ENCODE measurements at places on chromosomes 4 and X. TPM values are rescaled to one million over a fixed set of nuclear protein-coding genes. Genes with fewer than 3 reads are reported as not detected.
A peak's percentile ranks its signal among the peaks of the same experiment; 100 is the strongest.

Gene VSIG4
- total RNA-seq = not detected

Gene ASMT
- 0.44 TPM for total RNA-seq

Gene ARHGAP36
- 1.8 TPM for total RNA-seq

Gene SLC34A2
- total RNA-seq = not detected

DNA sequence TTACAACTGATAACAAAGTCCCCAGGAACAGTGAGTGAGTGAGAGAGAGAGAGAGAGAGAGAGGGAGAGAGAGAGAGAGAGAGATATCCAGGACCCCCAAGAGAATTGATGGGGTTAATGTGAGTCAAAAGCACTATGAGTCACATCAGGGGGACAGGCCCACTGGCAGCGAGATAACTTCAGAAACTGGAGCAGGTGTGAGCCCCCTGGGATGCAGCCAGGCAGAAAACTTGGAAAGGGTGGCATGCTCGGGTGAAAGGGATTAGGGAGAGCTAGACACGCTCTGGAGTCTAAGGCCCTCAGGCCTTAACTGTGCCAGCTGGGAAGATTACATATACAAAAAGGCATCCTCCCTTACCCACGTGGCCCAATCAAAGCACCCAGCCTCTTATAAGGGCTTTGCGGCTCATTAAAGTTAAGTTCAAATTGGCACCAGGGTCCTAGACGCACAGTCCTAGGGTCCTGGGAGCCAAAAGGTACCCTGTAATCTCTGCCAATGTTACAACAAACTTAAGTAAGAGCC, 841 bp downstream of the ACOT9 start:
- H3K27ac ChIP-seq = peak overlapping the region; percentile 64
- H3K4me3 ChIP-seq = peak overlapping the region; percentile 93
- DNase-seq = no peak
- H3K27me3 ChIP-seq = no peaks in the 10 kb centered on the region
- H3K36me3 ChIP-seq = peaks cover 2% of the 10 kb centered on the region
- peaks cover 27% of the 10 kb centered on the region for H3K4me1 ChIP-seq

Gene MAGEE2
- not detected for total RNA-seq

Gene AREG
- not detected for total RNA-seq

DNA sequence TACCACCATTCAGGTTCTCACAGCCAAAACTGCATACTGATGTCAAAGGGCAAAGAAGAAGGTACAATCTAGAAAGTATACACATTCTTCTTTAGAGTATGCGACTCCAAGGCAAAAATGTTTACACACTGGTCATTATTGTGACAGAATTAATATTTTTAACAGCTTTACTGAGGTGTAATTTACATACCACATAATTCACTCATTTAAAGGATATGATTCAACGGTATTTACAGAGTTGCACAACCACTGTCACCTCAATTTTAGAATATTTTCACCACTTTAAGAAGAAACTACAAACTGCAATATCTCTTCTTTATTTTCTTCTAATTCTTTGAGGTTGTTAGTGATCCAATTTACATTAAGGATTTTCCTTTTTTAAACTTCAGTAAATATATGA, 325.4 kb upstream of the SMIM31 start:
- H3K27ac ChIP-seq = no peak overlapping the region
- DNase-seq = no peak
- no peaks in the 10 kb centered on the region for H3K4me1 ChIP-seq
- H3K4me3 ChIP-seq = no peak overlapping the region
- no peaks in the 10 kb centered on the region for H3K36me3 ChIP-seq
- H3K27me3 ChIP-seq = no peaks in the 10 kb centered on the region

Gene TEX11
- total RNA-seq = not detected

GRCh38 chr4:85672116-85672515, 197.2 kb downstream of the ARHGAP24 start:
- DNase-seq = no peak
- H3K27me3 ChIP-seq = no peaks in the 10 kb centered on the region
- H3K4me3 ChIP-seq = no peak overlapping the region
- H3K36me3 ChIP-seq = no peaks in the 10 kb centered on the region
- peaks cover 7% of the 10 kb centered on the region for H3K4me1 ChIP-seq

- peaks cover 18% of the 10 kb centered on the region for H3K4me1 ChIP-seq
- H3K4me3 ChIP-seq = no peak overlapping the region
- no peaks in the 10 kb centered on the region for H3K27me3 ChIP-seq
- H3K27ac ChIP-seq = no peak overlapping the region
- no peak for DNase-seq
Measured at GRCh38 chrX:124289443-124289842, 43.0 kb upstream of the TEX13D start.

Gene PLXNB3
- total RNA-seq = 16.2 TPM

GRCh38 chr4:177673985-177674489, 231.8 kb upstream of the AGA start:
- no peak for DNase-seq
- no peaks in the 10 kb centered on the region for H3K27me3 ChIP-seq
- no peaks in the 10 kb centered on the region for H3K36me3 ChIP-seq
- no peak overlapping the region for H3K4me3 ChIP-seq
- no peak overlapping the region for H3K27ac ChIP-seq

GRCh38 chr4:77163641-77164040, 6.6 kb downstream of the CCNG2 start:
- no peak overlapping the region for H3K27ac ChIP-seq
- DNase-seq = no peak
- no peaks in the 10 kb centered on the region for H3K27me3 ChIP-seq
- peaks cover 22% of the 10 kb centered on the region for H3K36me3 ChIP-seq
- no peak overlapping the region for H3K4me3 ChIP-seq

Gene SYNPO2
- 0.07 TPM for total RNA-seq

- H3K4me1 ChIP-seq = no peaks in the 10 kb centered on the region
- H3K27ac ChIP-seq = no peak overlapping the region
- no peaks in the 10 kb centered on the region for H3K36me3 ChIP-seq
- DNase-seq = no peak
- no peak overlapping the region for H3K4me3 ChIP-seq
Measured at GRCh38 chr4:167032871-167033270, 201.4 kb downstream of the SPOCK3 start.

GRCh38 chr4:6038711-6039110, 20.5 kb upstream of the C4orf50 start:
- peaks cover 28% of the 10 kb centered on the region for H3K27me3 ChIP-seq
- DNase-seq = no peak
- H3K4me3 ChIP-seq = no peak overlapping the region
- H3K36me3 ChIP-seq = no peaks in the 10 kb centered on the region
- no peak overlapping the region for H3K27ac ChIP-seq

Gene KLHL4
- total RNA-seq = 2.7 TPM

DNA sequence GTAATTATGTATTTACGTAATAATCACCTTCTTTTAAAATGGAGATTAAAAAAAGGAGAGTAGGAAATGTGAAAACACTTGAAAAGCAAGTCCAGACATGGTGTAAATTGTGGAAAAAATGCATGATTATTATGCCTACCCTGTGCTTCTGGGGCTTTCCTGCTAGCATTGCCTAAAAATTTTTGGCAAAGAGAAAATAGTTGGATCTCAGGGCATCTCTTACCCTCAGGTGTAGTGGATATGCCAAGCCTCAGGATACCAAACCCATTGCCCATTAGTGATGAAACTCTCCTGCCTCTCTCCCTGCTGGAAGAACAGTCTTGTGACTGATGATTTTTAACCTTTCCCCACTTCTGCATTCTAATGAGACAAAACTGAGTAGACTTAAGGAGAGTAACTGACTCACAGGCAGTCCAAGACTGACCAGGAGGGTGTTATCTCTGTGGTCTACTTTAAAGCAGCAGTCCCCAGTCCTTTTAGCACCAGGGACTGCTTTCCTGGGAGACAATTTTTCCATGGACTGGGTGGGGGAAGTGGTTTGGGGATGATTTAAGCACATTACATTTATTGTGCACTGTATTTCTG, 174.6 kb downstream of the ZNF330 start:
- H3K4me1 ChIP-seq = no peaks in the 10 kb centered on the region
- no peak overlapping the region for H3K27ac ChIP-seq
- no peaks in the 10 kb centered on the region for H3K36me3 ChIP-seq
- no peak overlapping the region for H3K4me3 ChIP-seq
- no peaks in the 10 kb centered on the region for H3K27me3 ChIP-seq

Gene ERCC6L
- 13.3 TPM for total RNA-seq

- H3K4me3 ChIP-seq = no peak overlapping the region
- H3K27ac ChIP-seq = no peak overlapping the region
- peaks cover 11% of the 10 kb centered on the region for H3K4me1 ChIP-seq
- H3K36me3 ChIP-seq = no peaks in the 10 kb centered on the region
Measured at GRCh38 chr4:179467878-179468277, 2025.6 kb upstream of the AGA start.

Gene CXCL1
- total RNA-seq = not detected

Gene SFRP2
- total RNA-seq = 203 TPM

Gene CLNK
- not detected for total RNA-seq

GRCh38 chrX:136819031-136819703, 38.4 kb upstream of the ARHGEF6 start:
- no peak overlapping the region for H3K4me3 ChIP-seq
- peaks cover 25% of the 10 kb centered on the region for H3K36me3 ChIP-seq
- no peaks in the 10 kb centered on the region for H3K27me3 ChIP-seq
- no peaks in the 10 kb centered on the region for H3K4me1 ChIP-seq

GRCh38 chrX:119690921-119691716, 1.8 kb downstream of the SEPTIN6 start:
- H3K4me3 ChIP-seq = peak overlapping the region; percentile 93
- DNase-seq = no peak
- H3K27ac ChIP-seq = no peak overlapping the region
- H3K4me1 ChIP-seq = peaks cover 23% of the 10 kb centered on the region
- H3K27me3 ChIP-seq = no peaks in the 10 kb centered on the region

Gene MEPE
- total RNA-seq = not detected

GRCh38 chr4:83759611-83760010, 223.7 kb downstream of the GPAT3 start:
- no peaks in the 10 kb centered on the region for H3K36me3 ChIP-seq
- no peak overlapping the region for H3K4me3 ChIP-seq
- no peak overlapping the region for H3K27ac ChIP-seq
- H3K27me3 ChIP-seq = no peaks in the 10 kb centered on the region
- DNase-seq = no peak

GRCh38 chr4:7542781-7543180, 108.1 kb upstream of the PSAPL1 start:
- no peaks in the 10 kb centered on the region for H3K36me3 ChIP-seq
- H3K27me3 ChIP-seq = no peaks in the 10 kb centered on the region
- H3K27ac ChIP-seq = no peak overlapping the region
- DNase-seq = no peak

GRCh38 chr4:52780617-52781354, 29.6 kb upstream of the ERVMER34-1 start:
- H3K4me3 ChIP-seq = no peak overlapping the region
- no peak overlapping the region for H3K27ac ChIP-seq
- no peaks in the 10 kb centered on the region for H3K27me3 ChIP-seq
- H3K36me3 ChIP-seq = no peaks in the 10 kb centered on the region

Gene TSPAN7
- 9.7 TPM for total RNA-seq

- H3K27ac ChIP-seq = no peak overlapping the region
- DNase-seq = no peak
- no peak overlapping the region for H3K4me3 ChIP-seq
- H3K27me3 ChIP-seq = no peaks in the 10 kb centered on the region
Measured at GRCh38 chr4:158255727-158256324, 45.5 kb downstream of the TMEM144 start.

DNA sequence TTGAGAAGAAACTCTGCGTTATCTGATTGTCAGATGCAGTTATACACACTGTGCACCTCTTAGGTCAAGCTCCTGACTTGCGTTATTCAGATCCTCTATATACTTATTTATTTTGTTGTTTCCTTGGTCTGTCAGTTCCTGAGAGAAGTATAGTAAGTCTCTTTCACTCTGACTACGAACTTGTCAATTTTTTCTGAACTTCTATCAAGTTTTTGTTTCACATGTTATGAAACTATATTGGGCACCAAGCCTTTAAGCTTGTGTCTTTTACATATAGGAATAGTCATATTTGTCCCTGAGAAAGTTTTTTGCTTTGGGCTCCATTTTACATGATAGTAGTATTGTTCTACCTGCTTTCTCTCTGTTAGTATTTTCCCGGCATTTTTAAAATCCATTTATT, 31.7 kb downstream of the ZNF275 start:
- H3K27ac ChIP-seq = no peak overlapping the region
- DNase-seq = no peak
- H3K4me1 ChIP-seq = no peaks in the 10 kb centered on the region
- peaks cover 9% of the 10 kb centered on the region for H3K27me3 ChIP-seq
- no peak overlapping the region for H3K4me3 ChIP-seq
- no peaks in the 10 kb centered on the region for H3K36me3 ChIP-seq

DNA sequence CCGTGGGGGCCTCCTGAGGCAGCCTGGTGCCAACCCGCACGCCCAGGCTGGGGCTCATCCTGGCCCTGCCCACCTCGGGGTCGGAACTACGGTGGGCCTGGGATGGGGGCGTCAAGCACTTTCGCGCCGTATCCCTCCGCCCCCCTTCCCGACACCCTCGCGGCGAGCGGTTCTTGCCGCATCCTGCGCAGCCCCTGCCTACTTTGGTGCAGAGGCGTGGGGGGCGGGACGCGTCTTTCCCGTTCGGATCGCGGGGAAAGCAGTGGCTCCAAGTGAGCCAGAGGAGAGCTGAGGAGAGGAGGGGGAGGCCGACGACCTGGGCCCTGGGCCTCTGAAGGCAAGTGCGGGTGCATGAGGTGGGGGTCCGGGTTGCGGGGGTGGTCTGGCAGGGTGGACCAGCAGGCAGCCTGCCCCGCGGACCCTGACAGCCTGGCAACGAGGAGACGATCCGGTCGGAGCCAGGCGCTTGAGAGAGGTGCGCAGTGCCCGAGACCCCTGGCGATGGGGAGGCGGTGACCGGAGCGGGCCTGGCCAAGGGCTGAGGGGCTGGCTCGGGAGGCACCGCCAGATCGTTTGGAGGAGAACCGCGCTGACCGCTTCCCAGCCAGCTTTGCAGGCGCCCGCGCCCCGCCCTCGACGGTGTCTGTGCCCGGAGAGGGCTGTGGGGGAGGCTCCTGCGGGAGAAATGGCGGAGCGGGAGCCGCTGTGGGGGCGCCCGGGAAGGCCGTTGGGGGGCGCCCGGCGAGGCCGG, at the start of gene GPRASP2:
Gene GPRASP2, plus strand, starts transcription at position 233 of the 751 bp plus-strand sequence. CDS start 2,422 bp downstream, outside the sequence.
- H3K27me3 ChIP-seq = no peaks in the 10 kb centered on the region
- H3K4me1 ChIP-seq = peaks cover 6% of the 10 kb centered on the region
- peak within 1 kb of the TSS; percentile 97 for H3K27ac ChIP-seq
- H3K36me3 ChIP-seq = peaks cover 6% of the 10 kb centered on the region
- DNase-seq = peak; percentile 38
- H3K4me3 ChIP-seq = peak within 1 kb of the TSS; percentile 97

- no peaks in the 10 kb centered on the region for H3K36me3 ChIP-seq
- no peak for DNase-seq
- peaks cover 8% of the 10 kb centered on the region for H3K4me1 ChIP-seq
- H3K4me3 ChIP-seq = no peak overlapping the region
Measured at GRCh38 chr4:154361450-154361849, 130.1 kb downstream of the DCHS2 start.

GRCh38 chr4:15936495-15936894, 2.0 kb downstream of the FGFBP1 start:
- no peaks in the 10 kb centered on the region for H3K36me3 ChIP-seq
- no peaks in the 10 kb centered on the region for H3K4me1 ChIP-seq
- H3K4me3 ChIP-seq = no peak overlapping the region
- H3K27me3 ChIP-seq = no peaks in the 10 kb centered on the region
- no peak overlapping the region for H3K27ac ChIP-seq
- DNase-seq = no peak

Gene PRR27
- total RNA-seq = not detected

- no peak overlapping the region for H3K4me3 ChIP-seq
- no peaks in the 10 kb centered on the region for H3K4me1 ChIP-seq
- H3K36me3 ChIP-seq = peaks cover 5% of the 10 kb centered on the region
- no peak for DNase-seq
Measured at GRCh38 chr4:78426972-78427371, 124.6 kb upstream of the ANXA3 start.

GRCh38 chr4:3820016-3820805, 54.0 kb downstream of the ADRA2C start:
- no peak overlapping the region for H3K27ac ChIP-seq
- H3K4me1 ChIP-seq = no peaks in the 10 kb centered on the region
- DNase-seq = no peak
- peaks cover 25% of the 10 kb centered on the region for H3K27me3 ChIP-seq
- H3K4me3 ChIP-seq = no peak overlapping the region
